Activated CD8-positive, alpha-beta memory T cell treated with anti-CD3 and anti-CD28 coated beads, Interleukin-2, amount 10 ng/mL, durations not matched to agents 7 days and 5 days (primary cell): ENCODE measurements at places on chromosomes 5 and 9.

GRCh38 chr9:72315089-72315509, 49.9 kb downstream of the ZFAND5 start:
- no peak for DNase-seq

DNA sequence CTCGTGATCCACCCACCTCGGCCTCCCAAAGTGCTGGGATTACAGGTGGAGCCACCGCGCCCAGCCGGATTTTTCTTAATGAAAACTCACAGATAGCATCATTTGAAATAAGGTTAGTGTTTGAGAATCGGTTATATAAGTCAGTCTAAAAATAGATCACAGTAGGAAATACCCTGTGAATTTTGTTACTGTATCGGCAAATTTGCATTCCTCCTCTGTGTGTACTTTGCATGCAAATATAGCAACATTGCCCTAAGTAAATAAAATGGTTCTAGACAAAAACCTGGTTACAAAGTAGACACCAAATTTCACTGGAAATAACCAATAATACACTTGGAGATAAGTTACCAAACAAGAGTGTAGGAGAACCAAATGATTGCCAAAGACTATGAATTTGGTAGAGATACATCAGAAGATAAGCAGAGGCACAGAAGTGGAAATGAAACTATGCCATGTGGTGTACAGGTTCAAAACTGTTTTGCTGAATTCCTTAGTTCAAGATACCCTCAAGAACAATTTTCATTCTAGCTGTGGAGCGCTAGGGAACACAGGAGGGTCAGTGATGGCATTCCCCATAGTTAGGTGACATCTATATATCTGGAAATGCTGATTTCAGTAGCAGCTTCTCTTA, 58.1 kb downstream of the ICE1 start:
- no peak for DNase-seq

GRCh38 chr9:122090981-122091380, 2.1 kb downstream of the TTLL11 start:
- no peak for DNase-seq

GRCh38 chr9:113528088-113528487, 64.6 kb downstream of the RGS3 start:
- DNase-seq, result no peak

DNA sequence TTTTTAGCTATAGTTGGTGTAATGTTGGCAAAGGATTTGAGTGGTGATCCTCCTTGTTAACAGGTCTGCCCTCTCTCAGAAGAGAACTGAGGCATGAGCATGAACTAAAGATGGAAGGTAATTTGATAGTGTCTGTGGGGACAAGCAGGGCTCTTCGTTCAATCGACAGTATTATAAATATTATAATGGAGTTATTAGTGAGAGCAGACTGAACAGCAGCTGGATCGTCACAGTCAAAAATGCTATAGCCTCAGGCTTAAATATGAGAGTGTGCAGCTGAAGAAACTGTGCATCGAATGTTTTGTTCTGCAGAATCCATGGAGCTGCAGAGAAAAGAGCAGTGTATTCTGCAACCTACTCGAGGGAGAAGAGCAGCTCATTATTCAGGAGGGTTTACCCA, 757.3 kb downstream of the DNAH5 start:
- DNase-seq, result no peak
